Smooth muscle cell of trachea (primary cell): ENCODE measurements at places on chromosomes 6 and 20. TPM values are rescaled to one million over a fixed set of nuclear protein-coding genes. Genes with fewer than 3 reads are reported as not detected.

The NUS1 gene
- 12.1 and 22.8 TPM in 2 replicates for total RNA-seq

The NOX3 gene
- total RNA-seq = not detected in 2 replicates

The OR12D3 gene
- not detected in 2 replicates for total RNA-seq

The ALDH5A1 gene
- 0.15 and 0.50 TPM in 2 replicates for total RNA-seq

The GPR6 gene
- not detected in 2 replicates for total RNA-seq

The TFAP2D gene
- total RNA-seq = not detected in 2 replicates

The CRISP3 gene
- total RNA-seq = not detected in 2 replicates

The CENPW gene
- total RNA-seq = 2.3 and 28.2 TPM in 2 replicates

The CLIC5 gene
- total RNA-seq = not detected in 2 replicates

The SLC22A7 gene
- not detected in 2 replicates for total RNA-seq

The IL20RA gene
- total RNA-seq = 0.33 and 0.58 TPM in 2 replicates

The MEP1A gene
- total RNA-seq = not detected in 2 replicates

The SOX4 gene
- 17.0 and 42.0 TPM in 2 replicates for total RNA-seq

The LEMD2 gene
- total RNA-seq = 47.0 and 56.4 TPM in 2 replicates

The NKX2-4 gene
- total RNA-seq = not detected in 2 replicates

The IL17A gene
- total RNA-seq = not detected in 2 replicates

The SDC4 gene
- total RNA-seq = 113 and 219 TPM in 2 replicates

The AK9 gene
- 4.8 and 5.0 TPM in 2 replicates for total RNA-seq

The MCCD1 gene
- total RNA-seq = not detected in 2 replicates

The HAO1 gene
- total RNA-seq = not detected in 2 replicates

The CCN5 gene
- total RNA-seq = 7.4 and 25.3 TPM in 2 replicates

The CALHM6 gene
- total RNA-seq = 0.33 and 0.44 TPM in 2 replicates

The PI16 gene
- total RNA-seq = 0.50 TPM in 1 of 2 replicates, not detected in the other

The COL21A1 gene
- total RNA-seq = 4.6 and 17.6 TPM in 2 replicates
